ENCODE measurements at places on chromosomes 6 and 20.

DNA sequence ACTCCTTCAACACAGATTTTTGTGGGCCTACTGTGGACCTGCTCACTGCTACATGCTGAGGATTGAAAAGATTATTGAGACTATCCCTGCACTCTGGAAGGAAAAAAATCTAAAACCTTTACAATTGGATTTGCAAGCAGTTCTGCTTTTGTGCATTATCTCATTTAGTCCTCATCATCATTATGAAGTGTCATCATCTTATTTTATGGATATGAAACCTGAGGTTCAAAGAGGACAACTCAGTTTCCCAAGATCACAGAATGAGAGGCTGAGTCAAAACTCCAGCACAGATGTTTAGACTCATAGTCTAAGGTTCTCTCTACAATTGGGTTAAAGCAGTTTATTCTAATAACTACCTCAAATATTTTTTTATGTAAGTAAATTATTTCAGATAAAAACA lies 160.2 kb upstream of the MARCKS start:
- DNase-seq = no peak

GRCh38 chr20:4791121-4791520 lies 69.4 kb downstream of the PRND start:
- DNase-seq = no peak

DNA sequence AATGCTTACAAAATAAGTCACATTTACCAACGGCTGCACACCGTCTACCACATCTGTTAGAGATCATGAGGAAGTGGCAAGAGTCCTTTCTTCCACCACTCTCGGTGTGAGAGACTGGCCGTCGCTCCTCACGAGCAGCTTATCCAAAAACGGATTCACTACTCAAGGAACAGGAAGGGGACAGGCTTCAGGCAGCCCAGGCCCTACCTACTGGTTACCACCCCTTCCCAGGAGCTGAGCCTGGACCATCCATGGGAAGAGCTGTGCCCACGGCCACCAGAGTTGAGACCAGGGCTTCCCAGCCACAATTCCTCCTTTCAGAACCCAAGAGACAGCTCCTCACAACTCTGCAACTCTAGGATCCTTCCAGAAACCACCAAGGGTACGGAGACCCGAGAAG lies 37.0 kb downstream of the FOXF2 start:
- DNase-seq = no peak

DNA sequence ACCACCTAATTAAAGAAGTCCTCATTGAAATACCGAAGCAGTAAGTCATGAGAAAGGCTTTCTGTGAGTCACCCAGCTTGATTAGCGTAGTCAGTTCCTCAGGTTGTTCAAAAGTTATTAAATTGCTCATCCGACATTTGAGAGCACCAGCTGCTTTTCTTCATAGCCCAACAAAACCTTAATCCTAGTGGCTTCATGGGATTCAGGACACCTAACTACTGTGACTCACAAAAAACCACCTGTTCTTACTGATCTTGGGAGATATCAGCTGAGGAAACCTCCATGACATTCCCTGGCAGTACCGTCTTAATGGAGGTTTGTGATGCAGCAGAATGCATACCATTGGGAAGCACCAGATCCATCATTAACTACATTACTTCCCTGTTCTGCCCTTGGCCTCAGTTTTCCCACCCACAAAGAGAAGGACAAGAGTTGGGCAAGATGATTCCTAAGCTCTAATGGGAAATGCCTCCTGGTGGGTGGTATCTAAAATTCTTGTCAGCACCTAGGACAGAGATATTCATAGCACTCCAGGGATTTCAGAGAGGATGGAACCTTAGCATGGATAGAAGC lies 103.8 kb downstream of the KHDC1L start:
- no peak for DNase-seq

DNA sequence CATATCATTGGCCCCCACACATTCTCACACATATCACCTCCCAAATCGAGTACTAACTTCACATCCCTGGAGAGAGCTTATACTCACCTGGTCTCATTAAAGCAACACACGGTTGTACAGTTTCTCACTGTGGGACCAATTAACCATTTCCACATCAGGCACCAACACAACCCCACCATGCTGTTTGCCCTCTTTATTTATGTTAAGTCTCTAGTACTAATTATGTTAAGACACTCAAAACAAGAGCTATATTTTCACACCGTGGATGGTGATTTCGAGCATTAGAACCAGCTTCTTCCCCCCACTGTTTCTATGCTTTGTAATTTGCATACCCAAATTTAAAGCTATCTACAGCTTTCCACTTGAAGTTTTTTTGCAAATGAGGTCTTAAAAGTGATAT lies 6.3 kb downstream of the SCML4 start:
- DNase-seq = no peak

DNA sequence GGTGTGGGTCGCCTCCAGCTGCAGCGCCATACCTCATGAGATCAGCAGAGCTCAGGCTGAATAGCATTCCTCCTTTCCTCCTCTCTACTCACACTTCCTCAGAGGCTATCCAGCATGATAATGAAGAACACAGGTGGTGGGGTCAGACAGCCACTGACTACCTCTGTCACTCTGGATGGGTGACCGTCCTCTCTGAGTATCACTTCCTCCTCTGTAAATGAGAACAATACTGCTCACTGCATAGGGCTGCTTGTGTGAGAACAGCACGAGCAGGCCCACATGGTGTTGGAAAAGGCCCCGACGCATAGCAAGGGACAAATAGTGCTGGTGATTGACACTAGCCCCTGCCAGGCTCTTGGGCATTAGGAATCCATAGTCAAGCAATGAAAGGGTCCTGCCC lies 239.1 kb downstream of the PRKN start:
- no peak for DNase-seq

GRCh38 chr6:156279261-156279969 lies 497.8 kb upstream of the ARID1B start:
- no peak for DNase-seq

GRCh38 chr6:37840143-37840939 lies 20.8 kb downstream of the ZFAND3 start:
- no peak for DNase-seq

- peak; percentile 79 for DNase-seq
Observed at GRCh38 chr20:62618611-62619529, 23.4 kb upstream of the SLCO4A1 start.

- DNase-seq = peak; percentile 10
Observed at GRCh38 chr20:59775687-59776055, 157.8 kb downstream of the SYCP2 start.

- peak; percentile 51 for DNase-seq
Observed at GRCh38 chr6:42038163-42038562, 12.2 kb upstream of the TAF8 start.

DNA sequence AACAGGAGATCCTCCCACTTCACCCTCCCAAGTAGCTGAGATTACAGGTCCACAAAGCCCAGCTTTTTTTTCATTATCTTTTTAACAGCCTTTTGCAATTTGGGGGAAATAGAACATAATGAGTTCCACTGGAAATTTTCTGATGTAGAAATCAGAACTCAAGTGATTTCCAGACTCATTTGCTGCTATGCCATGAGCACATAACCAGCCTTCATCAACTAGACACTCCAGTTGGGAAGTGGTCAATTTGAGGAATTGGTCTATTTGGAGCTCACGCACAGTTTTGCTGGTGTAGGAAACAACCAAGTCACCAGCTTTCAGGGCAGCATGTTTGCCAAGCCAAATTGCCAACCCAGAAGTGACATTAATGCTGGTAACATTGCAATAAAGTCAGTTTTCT lies 86.7 kb downstream of the MAFB start:
- DNase-seq = no peak

DNA sequence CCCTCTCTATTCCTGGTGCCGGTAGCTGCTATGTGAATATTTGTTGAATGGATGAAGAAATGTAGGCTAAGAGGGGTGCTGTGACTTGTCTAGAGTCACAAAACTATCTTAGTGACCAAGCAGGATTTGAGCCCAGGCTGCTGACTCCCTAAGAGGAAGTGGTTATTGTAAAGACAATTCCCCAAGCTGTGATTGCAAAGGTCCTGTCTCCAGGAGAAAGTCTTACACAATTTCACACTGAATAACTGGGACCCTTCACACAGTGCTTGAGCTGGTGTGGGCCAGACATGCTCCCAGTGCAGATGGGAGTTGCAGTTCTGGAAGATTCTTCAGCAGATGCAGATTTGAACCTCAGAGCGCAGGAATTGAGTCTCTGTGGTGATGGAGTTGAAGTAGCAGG lies 38.1 kb downstream of the IYD start:
- DNase-seq = no peak

DNA sequence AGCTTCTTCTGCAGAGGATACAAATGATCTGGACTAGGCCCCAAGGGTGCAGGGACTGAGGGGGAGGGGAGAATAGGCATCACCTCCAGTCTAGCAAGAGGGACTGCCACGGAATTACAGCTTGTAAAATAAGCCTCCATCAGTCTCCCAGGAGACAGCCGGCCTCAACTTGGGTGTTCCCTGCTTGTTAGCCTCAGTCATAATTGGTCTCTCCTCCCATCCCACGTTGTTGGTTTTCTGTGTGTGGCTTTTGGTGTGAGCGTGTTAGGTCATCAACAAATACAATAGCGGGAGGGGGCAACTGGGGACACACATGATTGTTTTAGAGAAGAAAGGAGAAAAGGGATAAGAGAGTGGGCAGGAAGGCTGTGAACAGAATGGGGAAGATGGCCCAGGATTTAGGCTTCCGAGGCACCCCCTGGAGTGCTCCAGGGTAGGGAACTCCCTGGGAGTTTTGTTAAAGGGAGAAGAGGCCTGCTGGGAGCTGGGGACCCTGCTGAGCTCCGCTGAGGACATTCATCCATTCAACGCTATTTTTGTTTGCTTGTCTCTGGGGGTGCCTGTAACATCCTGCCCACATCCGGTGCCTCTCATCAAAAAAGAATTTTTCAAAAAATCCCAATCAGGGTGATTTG lies 9.2 kb downstream of the FOXA2 start:
- DNase-seq = no peak

DNA sequence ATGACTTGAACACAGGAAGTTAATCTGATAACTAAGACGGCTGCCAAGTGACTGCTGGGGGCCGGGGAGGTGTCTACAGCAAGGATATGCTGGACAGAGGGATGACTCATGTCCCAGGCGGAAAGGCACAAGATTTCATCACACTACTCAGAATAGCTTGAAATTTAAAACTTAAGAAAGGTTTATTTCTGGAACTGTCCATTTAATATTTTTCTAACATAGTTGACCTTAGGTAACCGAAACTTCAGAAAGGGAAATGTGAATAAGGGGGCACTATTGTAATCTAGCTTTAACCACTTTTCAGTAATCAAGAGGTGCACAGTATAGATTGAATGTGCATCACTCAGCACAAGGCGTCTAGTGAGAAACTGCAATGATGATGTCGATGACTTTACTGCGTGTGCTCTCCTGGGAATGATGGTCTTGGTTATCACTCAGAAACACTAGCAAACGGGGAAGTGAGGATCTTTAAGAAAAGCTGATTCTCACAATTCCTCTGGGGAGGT lies 171.5 kb downstream of the QKI start:
- DNase-seq = no peak

DNA sequence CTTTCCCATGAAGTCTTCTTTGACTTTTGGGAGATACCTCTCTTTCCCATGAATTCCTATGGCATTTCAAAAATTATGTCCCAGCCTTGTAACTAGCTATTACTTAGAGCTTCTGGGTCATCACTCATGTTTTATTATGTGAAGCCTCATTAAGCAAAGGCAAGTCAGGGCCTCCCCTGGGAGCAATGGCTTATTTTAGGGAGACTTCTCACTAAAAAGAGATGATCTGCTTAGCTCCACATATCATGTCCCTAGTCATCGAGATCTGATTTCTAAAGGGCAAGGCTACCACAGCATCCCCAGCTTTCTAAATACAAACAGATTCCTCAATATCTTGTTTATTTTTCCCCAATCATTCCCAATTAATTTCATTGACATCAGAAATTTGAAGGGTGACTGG lies 154.0 kb upstream of the MANEA start:
- no peak for DNase-seq

- DNase-seq = no peak
Observed at GRCh38 chr20:57372157-57372556, 19.0 kb upstream of the RBM38 start.

DNA sequence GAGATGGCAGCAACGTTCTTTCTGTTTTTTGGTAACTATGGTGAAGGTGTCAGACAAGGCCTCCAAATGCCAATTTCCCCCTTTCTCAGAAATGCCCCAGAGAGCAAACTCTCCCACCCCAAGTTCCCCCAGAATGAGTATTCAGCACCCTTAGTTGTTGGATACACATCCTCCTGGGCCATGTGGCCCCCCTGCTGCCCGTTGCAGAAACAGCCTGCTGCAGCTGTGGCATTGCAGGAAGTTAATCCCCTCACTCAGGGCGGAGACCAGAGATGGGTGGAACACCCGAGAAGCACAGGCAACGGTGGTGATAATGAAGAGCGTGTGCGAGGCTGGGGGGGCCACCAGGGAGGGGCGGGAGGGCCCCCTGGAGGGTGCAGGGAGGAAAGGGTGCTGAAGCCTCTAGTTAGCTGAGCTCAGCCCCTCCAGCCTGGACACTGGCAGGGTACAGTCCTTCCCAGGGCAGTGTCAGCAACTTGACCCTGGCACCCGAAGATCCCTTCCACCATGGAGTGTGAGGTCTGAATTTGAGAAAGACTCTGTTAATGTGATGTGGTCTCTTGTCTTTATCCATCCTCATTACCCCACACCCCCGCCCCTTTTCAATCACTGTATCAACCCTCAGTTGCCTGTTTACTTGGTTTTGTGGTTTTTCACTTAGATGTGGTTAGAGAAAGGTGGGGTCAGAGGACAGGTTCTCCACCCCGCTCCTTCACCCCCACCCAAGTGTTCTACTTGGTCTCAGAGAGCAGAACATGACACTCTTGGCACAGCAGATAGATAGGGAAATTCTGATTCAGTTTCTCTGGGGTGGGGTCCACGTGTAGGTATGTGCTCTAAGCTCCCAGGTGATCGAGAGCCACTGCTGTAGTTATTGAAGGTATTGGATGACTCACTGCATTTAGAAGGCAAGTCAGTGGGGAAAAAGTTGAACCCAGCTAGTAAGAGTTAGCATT lies 208.8 kb upstream of the SUPT3H start:
- peak; percentile 72 for DNase-seq

DNA sequence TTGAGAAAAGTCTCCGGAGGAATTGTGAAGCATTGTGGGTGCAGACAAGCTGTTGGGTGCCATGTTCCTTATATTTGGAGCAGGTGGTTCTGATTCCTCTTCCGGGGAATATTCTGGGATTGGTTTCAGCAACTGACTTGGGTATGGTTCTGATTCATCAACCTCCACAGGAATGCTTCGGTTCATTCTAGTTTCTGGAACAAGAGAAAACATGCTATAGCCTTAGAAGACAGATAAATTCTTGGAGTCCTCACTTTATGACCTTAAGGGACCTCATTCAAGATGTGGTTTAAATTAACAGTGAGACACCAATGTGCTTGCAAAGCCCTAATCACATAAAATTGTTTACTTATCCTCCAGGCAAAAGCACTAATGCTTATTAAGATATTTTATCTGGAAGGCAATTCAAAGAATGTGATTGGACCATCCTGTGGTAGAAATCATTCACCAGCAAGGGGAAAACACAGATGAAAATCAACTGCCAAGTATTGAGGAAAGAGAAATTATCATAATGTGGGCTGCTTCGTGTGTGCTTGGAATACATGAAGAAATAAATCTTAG lies 13.7 kb downstream of the TRAF3IP2 start:
- no peak for DNase-seq

Measured in activated CD8-positive, alpha-beta memory T cell treated with anti-CD3 and anti-CD28 coated beads, Interleukin-2, amount 50 U/mL, for 48 hours (primary cell).